ENCODE measurements at places on chromosomes 7 and 10.

DNA sequence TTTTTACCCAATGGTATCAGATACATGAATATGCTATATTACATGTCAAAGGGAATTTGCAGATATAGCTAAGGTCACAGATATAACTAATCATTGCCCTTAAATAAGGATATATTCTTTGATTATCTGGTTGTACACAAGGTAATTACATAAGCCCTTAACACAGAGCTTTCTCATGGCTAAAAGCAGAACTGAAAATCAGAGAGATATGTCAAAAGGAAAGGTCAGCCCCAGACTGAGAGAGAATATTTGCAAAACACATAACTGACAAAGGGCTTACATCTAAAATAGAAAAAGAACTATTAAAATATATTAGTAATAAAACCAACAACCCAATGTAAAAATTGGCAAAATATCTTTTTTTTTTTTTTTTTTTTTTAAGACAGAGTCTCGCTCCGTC is 1029.5 kb upstream of the LRRN3 start:
- DNase-seq, result no peak

DNA sequence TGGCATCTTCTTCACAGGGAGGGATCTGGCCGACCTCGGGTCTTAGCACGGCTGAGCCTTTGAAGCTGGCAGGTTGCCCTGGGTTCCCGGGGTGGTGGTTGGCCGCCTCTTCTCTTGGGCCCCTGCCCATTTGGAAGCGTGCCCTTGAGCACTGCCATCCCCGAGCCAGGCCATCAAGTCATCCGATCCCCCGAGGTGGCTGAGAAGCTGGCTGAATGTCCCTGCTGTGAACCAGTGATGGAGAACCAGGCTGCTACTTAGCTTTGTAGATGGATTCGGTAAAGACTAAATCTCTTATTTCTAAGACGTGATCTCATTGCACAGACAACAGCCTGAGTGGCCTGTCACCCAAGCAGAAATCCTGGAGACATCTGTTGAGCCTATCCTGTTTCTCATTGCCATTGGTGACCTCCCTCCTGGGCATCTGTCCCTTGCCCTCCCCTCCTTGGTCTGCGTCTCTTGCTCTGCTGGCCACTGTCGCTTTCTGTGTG is 74.3 kb downstream of the GRK5 start:
- no peak for DNase-seq

DNA sequence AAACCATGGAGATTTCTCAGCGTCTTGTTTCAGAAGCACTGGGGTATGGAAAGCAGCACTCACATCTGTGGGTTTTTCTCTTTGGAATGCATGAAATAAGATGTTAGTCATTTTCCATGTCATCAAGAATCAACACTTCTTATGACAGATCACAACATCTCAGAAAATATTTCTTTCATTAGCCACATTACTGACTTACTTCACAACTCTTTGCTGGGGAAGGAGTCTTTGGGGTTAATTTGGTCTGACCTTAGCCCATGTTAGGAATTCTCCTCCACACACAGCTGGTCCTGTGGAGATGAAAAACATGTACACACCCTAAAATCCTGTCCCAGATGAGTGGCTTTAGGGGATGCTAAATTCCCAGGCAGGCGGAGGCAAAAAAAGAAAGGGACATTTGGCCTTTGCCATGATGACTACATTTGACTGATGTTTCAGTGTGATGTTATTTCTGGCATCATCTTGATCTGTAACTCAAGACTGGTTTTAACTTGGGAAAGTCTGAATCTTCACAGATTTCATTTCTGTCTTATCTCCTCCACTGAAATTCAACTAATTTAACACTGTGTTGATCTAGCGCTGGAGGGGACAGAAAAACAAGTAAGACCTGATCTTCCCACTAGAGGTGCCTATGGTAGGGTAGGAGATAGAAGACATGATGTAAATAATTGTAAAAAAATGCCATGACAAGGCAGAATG is 363.2 kb downstream of the PRPF18 start:
- DNase-seq, result peak; percentile 24

DNA sequence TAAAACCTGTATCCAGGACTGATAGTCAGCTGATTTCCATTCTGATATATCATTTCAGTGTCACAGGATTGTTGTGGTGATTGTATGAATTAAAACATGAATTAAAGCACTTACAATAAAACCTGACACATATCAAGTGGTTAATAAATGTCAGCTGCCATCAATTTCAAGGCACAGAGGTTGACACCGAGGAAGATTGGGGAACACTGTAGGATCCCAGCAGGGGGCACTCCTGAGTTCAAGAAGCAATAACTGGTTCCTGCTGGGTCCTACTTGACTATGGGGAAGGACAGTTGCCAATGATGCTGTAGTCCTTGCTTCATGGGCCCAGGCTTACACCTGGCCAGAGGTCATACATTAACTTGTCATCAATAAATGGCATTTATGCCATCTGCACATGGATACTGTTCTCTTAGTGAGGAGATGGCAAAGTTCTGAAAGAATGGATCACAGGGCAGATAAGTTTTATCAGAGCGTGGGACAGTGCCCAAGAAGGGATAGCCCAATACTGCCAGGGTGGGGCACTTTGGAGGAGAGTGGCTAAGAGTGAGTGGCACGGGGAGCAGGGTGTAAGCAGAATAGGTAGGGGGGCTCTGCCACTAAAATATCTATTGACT is 24.1 kb downstream of the FZD1 start:
- no peak for DNase-seq

DNA sequence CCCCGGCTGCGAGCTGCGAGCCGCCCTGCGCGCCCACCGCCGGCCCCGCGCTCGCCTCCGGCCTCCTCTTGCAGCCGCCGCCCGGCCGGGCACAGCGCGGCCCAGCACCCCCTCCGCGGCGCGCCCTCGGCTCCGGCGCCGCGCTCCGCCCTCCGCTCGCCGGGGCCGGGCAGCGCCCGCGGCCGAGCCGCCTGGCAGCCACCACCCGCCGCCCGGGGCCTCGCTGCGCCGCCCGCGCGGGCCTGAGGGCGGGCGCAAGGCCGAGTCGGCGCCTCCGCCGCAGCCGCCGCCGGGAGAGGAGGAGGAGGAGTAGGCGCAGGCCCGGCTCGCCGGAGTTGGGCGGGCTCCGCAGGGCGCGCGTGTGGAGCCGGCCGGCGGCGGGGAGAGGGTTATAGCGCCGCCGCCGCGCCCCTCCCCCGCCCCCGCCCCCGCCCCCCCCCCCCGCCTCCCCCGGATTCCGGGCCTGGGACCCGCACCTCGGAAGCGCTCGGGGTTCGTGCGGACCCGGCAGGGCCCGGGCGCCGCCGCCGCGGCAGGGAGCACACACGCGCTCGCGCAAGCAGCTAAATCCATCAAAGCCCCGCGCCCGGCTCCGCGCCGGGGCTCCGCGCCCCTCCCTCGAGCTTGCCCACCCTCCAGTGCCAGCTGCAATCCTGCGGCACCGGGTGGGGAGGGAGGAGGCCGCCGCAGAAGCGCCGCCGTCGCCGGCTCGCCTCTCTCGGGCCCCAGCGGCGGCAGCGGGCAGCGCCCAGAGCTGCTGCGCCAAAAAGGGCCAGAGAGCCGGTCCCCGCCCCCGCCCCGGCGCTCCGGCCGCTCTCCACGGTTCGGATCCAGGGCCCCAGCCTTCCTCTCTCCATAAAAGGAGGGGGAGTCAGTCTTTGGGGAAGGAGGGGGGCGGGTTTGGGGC is at the start of gene PDGFA:
TSS of gene PDGFA (minus strand) at position 363 of the 907 bp plus-strand sequence. CDS start 845 bp downstream, outside the sequence.
- DNase-seq, result no peak

DNA sequence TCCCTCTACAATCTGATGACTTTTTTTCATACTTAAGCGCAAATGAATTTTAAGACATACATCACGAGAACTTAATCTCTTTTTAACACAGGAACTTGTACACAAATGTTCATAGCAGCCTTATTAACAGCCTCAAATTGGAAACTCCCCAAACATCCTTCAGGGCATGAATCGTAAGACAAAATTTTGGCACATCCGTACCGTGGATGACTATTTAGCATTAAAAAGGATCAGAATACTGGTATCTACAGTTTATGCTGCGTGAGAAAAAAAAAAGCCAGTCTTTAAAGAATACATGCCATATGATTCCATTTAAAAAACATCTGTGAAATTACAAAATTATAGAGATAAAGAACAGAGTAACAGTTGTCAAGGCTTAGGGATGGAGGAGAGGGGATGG is 46.8 kb downstream of the PDE1C start:
- DNase-seq, result no peak

GRCh38 chr10:96891840-96892239 is 59.7 kb downstream of the LCOR start:
- DNase-seq, result no peak

DNA sequence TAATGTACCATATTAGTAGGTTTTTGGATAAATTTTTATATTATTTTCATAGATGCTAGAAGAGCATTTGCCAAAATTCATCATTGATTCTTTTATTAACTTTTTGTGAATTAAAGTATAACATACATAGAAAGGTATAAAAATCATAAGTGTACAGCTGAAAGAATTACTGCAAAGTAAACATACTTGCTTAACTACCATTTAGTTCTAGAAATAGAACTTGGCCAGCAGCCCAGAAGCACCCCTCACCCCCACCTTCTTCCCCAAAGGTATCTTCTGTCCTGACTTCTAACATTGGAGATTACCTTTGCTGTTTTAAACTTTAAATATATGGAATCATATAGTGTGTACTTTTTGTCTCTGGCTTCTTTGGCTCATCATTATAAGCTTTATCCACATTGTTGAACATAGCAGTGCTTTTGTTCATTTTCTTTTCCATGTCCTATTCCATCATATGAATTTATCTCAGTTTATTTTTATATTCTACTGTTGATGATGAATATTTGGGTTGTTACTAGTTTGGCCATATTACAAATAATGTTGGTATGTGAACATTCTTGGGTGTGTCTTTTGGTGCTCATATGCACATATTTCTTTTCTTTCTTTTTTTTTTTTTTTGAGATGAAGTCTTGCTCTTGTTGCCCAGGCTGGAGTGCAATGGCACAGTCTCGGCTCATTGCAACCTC is 142.8 kb downstream of the ADK start:
- no peak for DNase-seq

- DNase-seq, result no peak
Measured at GRCh38 chr7:106039486-106040060, 72.5 kb downstream of the SYPL1 start.

GRCh38 chr10:559767-560047 is 129.8 kb downstream of the DIP2C start:
- no peak for DNase-seq

GRCh38 chr7:106855540-106856132 is 9.4 kb upstream of the PIK3CG start:
- DNase-seq, result no peak

DNA sequence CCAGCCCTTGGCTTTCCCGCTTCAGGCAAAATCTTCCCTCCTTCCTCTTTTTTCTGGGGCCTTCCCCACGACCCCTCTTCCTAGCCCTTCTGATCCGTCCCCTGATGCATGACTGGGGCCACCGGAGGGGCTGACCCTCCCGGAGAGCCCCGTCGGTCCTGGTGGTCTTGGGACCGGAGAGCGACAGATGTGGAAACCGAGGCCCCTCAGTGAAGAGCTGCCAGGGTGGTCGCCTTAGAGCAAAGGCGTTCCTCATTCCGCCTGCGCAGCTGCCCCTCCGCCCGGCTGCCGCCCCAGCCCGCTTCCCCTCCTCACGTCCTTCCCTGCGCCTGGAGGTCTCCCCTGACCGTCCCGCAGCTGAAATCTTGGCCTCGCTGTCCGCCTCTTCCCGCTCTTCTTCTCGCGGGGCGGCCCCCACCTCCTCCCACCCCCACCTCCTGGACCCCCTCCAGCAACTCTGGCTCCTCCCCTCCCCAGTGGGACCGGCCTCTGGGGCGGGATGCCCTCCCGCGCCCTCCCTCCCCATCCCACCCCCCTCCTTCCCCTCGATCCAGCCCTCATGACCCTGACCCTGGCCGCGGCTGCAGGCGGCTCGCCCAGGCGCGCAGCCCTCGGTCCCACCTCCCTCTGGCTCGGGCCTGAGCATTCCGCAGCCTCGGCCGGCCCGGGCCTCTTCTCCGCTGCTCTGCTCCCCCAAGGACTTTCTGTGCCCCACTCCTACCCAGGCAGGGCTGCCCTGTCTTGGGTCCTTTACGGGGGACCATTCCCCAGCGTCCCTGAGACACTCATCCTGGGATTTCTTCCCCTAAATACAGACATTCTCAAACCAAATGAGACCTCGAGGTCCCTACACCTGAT is at the start of gene RARRES2:
TSS of gene RARRES2 (minus strand) at position 367 of the 858 bp plus-strand sequence. CDS start 1,020 bp downstream, outside the sequence.
- no peak for DNase-seq

- no peak for DNase-seq
Measured at GRCh38 chr10:96440361-96441292, 73.1 kb downstream of the TLL2 start.

DNA sequence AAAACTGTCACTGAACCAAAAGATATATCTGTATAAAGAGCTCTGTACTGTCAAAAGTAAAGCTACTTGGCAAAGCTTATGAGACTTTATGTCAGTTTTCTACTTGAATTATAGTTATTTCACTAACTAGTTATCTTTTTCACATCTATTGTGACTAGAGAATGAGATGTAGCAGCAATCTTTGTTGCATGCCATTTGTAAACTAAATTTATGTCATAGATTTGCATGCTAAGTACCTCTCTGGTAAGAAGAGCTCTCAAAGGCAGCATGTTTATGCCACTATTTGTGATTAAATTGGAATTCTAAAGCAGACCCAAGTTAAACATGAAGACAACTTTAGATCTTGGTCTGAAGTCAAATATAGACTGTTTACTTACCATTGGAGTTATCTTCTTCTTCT is 300.6 kb downstream of the CNTNAP2 start:
- DNase-seq, result no peak
